ENCODE measurements at places on chromosomes 11 and 22. TPM values are rescaled to one million over a fixed set of nuclear protein-coding genes. Genes with fewer than 3 reads are reported as not detected.

DNA sequence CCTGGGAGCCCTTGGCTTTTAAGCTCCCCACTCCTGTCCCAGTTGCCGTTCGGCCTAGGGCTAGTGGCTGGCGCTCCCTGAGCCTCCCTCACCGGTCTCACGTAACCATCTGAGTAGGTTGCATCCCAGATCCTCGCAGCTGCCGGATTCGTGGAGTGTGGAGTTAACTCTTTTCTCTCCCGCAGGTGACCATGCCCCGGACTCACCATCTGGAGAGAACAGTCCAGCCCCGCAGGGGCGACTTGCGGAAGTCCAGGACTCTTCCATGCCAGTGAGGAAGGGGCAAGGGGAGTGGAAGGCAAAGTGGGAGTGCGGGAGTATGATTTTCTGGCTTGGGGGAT lies 902 bp downstream of the MUS81 start:
- no peak for DNase-seq

- DNase-seq: no peak
Measured at GRCh38 chr11:104061853-104062521, 25.5 kb downstream of the DDI1 start.

- DNase-seq: no peak
Measured at GRCh38 chr11:19651653-19652052, 61.0 kb upstream of the NAV2 start.

- DNase-seq: no peak
Measured at GRCh38 chr11:77471558-77472193, 2.2 kb downstream of the PAK1 start.

GRCh38 chr11:31818425-31818755 lies 7.3 kb upstream of the PAX6 start:
- no peak for DNase-seq

GRCh38 chr11:92867913-92868619 lies 101.4 kb upstream of the MTNR1B start:
- DNase-seq: no peak

DNA sequence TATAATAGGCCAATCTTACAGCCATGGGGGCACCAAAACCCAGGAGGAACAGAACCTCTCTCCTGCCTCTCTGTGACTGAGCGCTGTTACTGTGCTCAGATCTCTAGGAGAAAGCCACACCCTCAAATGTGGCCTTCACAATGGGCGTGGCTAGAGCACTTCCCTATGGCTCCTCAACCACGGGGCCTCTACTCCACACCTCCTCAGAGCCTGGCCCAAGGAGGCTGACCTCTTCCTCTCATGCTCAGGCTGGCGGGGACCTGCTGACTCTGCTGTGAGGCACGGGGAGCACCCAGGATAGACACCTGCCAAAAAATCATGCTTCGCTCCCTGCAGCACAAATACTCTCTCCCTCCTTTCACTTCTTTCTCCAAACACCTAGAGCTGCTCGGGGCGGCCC lies 41.0 kb downstream of the C11orf58 start:
- DNase-seq: no peak

- DNase-seq: peak; percentile 62
Measured at GRCh38 chr11:74672956-74673692, 58.1 kb downstream of the CHRDL2 start.

DNA sequence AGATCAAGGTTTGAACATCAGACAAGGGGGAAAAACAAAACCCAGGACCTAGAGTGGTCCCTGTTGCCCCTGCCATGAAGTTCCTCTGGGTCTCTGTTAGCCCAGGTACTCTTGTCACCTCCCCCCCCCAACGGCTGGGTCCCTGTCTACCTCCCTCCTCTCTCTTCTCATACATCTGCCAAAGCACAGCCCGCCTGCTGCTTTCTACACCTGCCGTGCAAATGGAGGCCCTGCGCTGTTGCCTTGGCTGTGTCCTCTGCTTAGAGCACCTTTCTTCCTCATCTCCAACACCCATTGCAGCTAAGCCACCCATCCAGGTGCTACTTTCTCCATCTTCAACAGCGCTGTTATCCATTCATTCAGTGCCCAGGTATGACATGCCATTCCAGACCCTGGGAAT lies 99.2 kb downstream of the TP53I11 start:
- DNase-seq: no peak

PRODH gene
- total RNA-seq: 0.94 TPM

PLA2G3 gene
- not detected for total RNA-seq

OR51I1 gene
- total RNA-seq: not detected

DNA sequence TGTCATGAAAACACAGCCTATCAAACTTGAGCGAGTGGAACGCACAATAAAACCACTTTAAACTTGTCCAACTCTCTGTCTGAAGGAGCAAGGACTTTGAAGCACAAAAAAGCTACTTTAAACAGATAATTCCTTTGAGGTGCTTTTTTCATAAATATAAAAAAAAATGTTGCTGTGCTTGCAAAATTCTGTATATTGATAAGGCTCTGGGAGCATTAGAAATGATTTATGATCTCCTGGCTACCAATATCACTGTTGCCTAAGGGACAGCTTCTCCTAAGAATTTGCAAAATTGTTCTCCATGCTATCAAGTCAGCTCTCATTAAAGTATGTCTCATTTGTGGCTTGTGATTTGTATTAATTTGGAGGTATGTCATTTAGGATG lies 37.6 kb upstream of the LDLRAD3 start:
- DNase-seq: no peak

DKK3 gene
- total RNA-seq: 185 TPM

GPHA2 gene
- total RNA-seq: not detected

- DNase-seq: no peak
Measured at GRCh38 chr11:65692367-65692766, 19.7 kb upstream of the KAT5 start.

KCNJ4 gene
- 9.7 TPM for total RNA-seq

OR9I1 gene
- not detected for total RNA-seq

GRCh38 chr11:74226907-74227306 lies 55.8 kb downstream of the PPME1 start:
- DNase-seq: no peak

DNA sequence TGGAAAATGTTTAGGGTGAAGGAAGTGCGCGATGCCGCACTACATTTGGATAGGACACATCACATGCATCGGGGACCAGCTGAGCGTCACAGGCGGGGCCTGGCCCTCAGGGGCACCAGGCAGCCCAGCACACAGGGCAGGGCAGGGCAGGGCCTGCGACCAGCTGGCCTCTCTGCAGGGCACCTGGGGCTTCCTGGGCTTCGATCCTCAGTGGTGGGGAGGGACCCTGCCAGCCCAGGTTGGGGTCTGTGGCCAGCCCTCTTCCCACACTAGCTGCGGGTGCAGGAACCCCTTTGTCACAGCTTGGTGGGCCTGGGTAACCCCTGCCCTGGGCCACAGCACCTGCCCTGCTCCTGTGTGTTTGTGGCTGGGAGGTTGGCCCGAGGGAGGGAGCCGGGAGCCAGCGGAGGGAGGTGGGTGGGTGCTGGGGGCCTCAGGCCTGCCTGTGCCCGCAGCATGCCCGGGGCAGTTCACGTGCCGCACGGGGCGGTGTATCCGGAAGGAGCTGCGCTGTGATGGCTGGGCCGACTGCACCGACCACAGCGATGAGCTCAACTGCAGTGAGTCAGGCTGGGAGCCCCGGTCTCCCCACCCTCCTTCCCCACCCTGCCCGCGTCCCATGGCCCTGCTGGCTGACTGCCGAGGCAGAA lies 37.9 kb downstream of the ST14 start:
- no peak for DNase-seq

- DNase-seq: no peak
Measured at GRCh38 chr11:75398906-75399305, 412 bp upstream of the RPS3 start.

GRCh38 chr22:38753948-38754750 lies 1.6 kb downstream of the SUN2 start:
- peak; percentile 55 for DNase-seq

CNTF gene
- total RNA-seq: 2.7 TPM

DNA sequence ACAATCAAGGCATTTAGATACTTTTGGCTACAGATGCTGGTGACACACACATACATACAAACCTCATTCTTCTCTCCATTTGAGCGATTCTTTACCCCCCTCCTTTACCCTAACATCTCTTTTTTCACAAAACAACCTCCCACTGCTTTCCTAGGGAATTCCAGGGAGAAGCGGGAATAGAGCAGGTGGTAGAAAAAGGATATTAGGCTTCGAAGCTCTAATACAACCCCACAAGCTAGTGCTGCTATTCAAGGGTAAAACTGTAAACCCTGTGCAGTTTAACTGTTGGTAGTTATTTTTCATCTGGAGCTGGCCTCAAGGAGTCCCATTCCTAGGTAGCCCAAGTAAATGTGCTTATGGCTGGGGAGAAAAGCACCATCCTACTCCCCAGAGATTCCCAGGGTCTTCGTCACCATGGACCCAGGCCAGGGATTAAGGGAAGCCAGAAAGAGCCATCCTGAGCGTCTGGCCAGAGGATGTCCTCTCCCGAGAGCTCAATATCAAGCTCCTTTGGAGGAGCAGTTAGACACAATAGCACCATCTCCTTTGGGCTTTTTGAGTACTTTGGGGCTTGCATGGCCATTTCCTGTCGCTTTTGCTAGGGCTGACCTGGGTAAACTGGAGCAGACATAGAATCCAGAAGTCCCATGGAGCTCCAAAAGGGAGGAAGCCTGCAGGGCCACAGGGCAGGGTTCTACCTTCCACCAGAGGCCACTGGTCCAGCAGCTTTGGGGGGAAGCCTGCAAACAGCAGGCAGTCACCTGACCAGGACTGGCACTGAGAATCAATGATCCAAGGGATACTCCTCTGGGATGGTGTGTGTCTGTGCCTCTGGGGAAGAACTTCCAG lies 3.1 kb downstream of the MAML2 start:
- DNase-seq: no peak

OPCML gene
- total RNA-seq: 65.5 TPM

DNA sequence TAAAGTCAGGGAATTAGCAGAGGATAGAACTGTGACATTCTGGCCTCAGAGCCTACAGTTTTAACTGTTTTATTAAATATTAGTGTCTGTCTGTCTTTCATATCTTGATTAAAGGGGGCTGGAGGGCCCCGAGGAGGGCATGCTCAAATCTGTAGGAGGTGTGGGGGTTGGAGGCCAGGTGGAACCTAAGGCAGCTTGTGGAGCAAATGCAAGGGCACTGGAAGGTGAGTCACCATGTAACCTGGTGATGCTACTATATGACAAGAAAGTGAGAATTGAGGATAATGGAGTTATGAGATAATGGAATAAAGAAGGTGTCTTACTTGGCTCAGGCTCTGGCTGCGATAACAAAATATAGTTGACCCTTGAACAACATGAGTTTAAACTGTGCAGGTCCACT lies 27.3 kb upstream of the TMEM86A start:
- DNase-seq: no peak

- DNase-seq: no peak
Measured at GRCh38 chr11:127105593-127106541, 105.3 kb upstream of the KIRREL3 start.

- DNase-seq: no peak
Measured at GRCh38 chr22:48368975-48369525, 1458.6 kb downstream of the BRD1 start.

RASD2 gene
- 1.1 TPM for total RNA-seq

All from occipital lobe (tissue), 3 donors.